ENCODE measurements at places on chromosomes 12 and 14.

- no peak for DNase-seq
Observed at GRCh38 chr14:37270629-37271028, 72.9 kb downstream of the MIPOL1 start.

DNA sequence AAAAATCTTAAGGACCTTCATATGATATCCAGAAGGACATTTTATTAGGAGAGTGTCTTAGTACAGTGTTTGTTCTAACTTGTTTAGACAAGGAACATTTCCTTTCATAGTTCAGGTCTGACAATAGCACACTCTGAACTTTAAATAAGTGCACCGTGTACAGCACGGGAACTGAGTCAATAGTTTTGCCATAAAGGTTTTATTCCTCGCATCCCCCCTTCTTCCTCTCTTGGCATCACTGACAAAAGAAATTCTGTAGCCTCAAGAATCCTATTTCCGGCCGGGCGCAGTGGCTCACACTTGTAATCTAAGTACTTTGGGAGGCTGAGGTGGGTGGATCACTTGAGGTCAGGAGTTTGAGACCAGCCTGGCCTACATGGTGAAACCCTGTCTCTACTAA, 58.3 kb downstream of the TMCC3 start:
- no peak for DNase-seq

DNA sequence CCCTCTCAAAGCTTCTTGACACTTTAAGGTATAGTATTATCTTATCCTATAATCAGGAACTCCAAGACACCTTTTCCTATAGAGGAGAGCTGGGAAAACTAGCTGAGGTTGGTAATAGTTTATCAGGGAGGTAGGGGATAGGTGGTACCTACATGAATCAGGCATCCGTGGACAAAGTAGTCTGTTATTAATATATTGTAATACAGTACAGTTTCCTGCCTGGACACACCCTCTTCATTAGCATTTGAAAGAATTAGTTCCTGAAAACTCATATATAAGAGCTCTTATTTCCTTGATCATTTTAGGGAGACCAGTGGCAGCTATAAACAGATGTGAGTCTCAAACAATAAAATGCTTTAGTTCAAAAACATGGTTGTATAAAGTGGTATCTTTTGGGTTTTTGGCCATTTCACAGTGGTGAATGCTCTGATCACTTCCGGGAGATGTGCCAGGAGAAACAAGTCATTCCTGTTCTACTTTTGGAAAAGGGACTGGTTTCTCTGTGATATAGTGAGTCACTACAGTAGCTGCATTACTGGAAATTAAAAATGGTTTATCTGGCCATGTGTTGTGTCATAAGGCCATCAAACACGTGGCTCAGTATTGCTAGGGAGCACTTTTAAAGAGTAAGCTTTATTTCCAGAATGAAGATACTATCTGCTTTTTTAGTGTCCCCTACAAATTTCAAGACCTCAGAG, 98.1 kb downstream of the KLRB1 start:
- DNase-seq = no peak

- DNase-seq = no peak
Observed at GRCh38 chr14:22892488-22892887, 9.5 kb downstream of the REM2 start.

- no peak for DNase-seq
Observed at GRCh38 chr12:101866615-101867373, 10.6 kb upstream of the DRAM1 start.

GRCh38 chr14:67358924-67359774, 455 bp downstream of the ATP6V1D start:
- DNase-seq = no peak

DNA sequence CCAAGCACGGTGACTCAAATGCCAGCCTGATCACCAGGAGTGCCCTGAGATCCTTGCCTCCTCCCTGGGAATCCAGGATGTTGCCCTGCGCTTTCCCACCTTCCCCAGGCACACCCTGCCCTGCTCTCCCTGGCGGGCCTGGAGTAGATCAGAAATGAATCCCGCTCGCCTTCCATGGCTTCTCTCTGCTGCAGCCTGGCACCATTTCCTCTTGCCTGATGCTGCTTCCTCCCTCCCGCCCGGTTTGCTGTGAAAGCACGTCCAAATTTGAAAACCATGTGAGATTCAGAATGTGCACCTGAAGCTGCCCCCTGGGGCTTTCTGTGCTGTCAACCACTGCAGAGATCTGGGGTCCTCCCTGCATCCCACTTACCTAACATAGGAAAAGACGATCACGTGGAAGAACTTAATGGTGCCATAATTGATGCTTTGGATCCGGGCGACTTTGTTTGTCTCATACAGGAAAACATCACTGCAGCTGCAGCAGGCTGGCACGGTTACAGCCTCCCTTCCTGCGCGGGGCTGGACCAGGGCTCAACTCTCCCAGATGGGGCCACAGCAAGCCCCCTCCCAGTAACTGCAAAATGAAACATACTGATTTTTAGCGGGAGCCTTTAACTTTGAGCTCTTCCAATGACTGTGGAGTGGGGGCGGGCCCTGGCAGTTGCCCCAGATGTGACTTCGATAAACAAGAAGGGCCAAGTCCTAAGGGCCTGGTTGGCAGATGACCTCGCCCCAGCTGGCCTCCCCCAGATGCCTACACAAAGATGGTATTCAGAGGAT, 24.9 kb upstream of the C12orf76 start:
- no peak for DNase-seq

DNA sequence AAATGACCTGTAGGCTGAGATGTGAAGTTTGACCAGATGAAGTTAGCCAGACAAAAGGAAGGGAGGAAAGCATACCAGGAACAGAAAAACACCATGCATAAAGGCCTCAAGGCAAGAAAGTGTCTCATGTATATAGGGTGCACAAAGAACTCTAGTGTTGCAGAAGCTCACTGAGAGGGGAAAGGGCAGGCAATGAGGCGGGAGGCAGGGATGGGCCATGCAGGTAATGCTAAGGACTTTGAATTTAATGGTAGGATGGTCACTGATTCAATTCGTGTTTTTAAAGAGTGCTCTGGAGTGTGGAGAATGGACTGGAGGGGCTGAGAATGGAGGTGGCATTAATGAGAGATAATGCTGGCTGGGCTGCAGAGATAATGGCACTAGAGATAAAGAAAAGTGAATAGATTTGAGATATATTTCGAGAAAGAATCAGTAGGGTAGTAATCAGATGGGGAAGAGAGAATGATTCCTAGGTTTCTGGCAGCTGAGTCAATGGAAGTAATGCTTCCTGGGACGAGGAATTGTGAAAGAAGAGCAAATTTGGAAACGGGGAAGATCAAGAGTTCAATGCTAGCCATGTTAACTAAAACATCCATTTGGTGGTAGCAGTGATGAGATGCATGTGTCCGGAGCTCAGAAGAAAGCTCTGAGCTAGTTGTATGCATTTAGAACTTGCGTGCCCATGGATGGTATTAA, 43.1 kb downstream of the LIMA1 start:
- DNase-seq = no peak

GRCh38 chr14:76186308-76187027, 34.7 kb downstream of the GPATCH2L start:
- DNase-seq = no peak

DNA sequence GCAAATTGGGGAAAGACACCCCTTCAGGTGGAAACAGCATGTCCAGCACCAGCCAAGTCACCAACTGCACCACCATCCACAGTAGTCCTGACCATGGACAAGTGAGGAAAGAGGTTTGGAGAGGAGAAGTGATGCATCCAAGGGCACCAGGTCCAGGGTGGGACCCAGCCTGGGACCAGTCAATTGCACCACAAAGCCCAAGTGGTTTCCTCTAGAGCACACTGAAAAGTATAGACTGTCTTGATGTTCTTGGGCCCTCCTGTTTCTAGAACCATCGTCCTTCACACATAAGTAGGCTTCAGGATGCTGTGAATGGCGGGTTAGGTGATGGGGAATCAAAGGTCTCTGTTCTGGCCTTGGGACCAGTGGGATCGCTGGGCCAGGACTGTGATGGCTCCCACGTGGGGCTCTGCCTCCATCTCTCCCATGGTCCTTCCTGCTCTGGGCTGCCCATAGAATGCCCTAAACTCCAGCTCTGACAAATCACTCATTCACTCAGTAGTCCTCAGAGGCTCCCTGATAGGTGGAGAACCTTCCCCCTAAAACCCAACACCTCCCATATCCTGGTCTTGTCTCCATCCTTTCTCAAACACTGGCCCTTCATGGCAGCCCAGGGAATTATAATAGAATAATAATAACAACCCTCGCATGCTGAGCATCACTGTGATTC, 9.2 kb downstream of the KRT79 start:
- DNase-seq = no peak

- DNase-seq = no peak
Observed at GRCh38 chr12:94208622-94208966, 60.2 kb downstream of the PLXNC1 start.

DNA sequence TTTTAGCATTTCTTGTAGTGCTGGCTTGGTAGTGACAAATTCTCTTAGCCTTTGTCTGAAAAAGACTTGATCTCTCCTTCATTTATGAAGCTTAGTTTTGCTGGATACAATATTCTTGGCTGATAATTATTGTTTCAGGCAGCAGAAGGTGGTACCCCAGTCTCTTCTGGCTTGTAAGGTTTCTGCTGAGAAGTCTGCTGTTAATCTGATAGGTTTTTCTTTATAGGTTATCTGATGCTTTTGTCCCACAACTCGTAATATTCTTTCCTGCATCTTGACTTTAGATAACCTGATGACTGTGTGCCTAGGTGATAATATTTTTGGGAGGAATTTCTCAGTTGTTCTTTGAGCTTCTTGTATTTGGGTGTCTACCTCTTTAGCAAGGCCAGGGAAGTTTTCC, 41.2 kb downstream of the AEBP2 start:
- no peak for DNase-seq

DNA sequence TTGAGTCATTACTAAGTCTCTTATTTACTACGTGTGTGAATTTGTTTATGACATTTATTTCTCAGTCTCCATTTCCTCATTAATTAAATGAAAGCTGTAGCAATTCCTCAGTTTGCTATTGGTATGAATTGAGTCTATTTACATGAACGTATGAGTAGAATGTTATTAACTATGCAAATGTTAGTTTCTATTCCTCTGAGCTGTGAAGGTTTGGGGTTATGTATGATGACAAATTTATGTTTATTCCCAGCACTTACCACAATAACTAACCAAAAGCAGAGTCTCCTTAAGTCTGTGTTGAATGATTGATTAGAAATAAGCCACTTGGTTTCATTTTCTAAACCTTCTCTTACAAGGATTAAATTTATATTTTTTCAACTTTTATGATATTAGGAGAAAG, 1340.9 kb downstream of the FSCB start:
- no peak for DNase-seq

DNA sequence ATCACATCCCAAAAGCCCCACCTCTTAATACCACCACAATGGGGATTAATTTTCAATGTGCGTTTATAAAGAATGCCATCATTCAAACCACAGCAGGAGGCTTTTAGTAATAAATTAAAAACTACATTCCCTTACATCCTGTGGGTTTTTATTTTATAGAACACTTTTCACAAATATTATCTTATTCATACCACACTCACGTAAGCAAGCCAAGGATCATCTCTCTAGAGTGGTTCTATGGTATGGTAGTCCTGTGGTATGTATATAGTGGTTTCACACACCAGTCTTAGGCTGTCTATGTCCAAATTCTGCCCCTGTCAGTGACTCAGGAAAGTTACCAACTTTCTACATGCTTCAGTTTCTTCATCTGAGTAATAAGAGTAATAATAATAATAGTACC, 100.2 kb downstream of the GALC start:
- no peak for DNase-seq

DNA sequence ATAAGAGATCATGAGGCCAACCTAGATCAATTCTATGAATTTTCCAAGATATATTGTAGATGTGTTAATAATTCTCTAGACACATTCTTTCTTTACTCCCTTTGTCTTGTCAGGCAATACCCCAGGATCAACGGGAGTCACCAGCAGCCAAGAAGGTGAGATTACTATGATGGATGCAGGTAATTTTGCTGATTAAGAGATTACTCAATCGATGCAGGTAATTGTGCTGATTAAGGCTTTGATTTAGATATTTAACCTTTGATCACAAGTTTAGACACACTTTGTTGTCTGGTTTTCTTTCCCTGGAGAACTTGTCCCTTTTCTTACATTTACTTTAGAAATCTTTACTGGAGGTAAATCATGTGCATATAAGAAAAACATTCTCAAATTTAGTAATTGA, 134.3 kb upstream of the CNTN1 start:
- no peak for DNase-seq

DNA sequence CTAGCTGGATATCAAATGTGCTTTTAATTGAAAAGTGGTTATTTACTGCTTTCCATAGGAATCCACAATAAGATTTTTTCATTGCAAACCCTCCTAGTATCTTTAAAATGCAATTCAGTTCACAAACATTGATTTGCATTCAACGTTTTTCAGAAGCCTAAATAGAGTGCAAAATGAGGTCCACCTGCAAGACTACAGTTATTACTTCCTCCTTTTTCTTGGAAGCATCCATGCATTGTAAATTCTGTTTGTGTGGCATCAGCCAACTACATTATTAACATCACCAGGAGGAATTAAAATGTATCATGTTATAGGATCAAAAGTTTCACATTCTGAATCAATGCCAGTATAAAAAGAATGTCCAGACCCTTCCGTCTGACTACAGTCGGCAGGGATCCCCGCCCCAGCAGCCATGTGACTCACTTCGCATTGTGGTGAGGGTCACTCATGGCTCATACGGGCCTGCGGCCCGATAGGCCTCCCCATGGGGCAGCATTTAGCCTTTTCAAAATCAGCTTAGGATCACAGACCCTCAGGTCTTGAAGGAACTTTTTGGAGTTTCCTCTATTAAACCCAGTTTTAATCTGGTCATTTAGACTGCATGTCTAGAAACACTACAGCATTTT, 46.3 kb downstream of the NTF3 start:
- DNase-seq = no peak

GRCh38 chr12:27672643-27673042, 23.6 kb upstream of the REP15 start:
- no peak for DNase-seq

GRCh38 chr14:105144666-105145380, 23.8 kb downstream of the JAG2 start:
- DNase-seq = peak; percentile 21

GRCh38 chr12:119693511-119693910, 25.6 kb downstream of the PRKAB1 start:
- no peak for DNase-seq

DNA sequence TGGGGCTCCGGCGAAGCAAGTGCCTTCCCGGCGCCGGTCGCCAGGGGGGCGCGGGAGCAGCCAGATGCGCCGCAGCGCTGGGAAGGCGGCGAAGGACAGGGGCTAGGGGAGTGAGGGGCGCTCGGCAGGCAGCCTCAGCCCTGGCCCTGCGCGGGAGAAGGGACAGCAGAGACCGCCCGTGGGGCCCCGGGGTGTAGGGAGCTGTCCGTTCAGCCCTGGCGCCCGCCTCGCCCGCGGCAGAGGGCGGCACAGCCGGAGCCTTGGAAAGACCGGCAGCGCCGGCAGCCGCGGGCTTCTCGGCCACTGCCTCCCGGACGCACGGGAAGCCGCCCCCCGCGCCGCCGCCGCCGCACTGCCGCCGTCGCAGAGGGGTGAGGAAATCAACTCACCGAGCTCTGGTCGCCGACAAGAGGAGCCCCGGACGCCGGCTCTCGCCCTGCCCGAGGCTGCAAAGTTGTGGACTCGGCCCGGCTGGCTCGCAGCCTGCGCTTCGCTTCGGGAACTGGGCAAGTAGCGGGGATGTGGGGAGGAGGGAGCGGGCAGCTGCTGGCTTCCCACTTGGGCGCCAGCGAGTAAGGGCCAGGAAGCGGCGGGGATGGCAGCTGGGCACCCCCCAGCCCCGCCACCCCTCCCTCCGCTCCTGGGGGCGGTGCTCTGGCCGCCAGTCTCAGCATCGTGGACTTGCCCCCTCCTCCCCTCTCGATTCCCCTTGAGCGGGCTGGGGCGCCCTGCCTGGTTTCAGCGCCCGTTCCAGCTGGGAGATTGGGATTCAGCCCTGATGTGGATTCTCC, at the start of gene ZDHHC22:
ZDHHC22 (minus strand) TSS at position 578 of the 791 bp plus-strand sequence. CDS start 2,053 bp downstream, outside the sequence.
- DNase-seq = no peak
